Caco-2 (cell line): ENCODE measurements at places on chromosomes 13 and 19. TPM values are rescaled to one million over a fixed set of nuclear protein-coding genes. Genes with fewer than 3 reads are reported as not detected.

PODNL1 gene
- total RNA-seq, result 0.72 TPM in 1 of 2 replicates, not detected in the other

NLRP5 gene
- total RNA-seq, result not detected in 2 replicates

ZNF723 gene
- not detected in 2 replicates for total RNA-seq

- no peak for DNase-seq
Observed at GRCh38 chr19:3807131-3807480, 20.9 kb upstream of the MATK start.

DNA sequence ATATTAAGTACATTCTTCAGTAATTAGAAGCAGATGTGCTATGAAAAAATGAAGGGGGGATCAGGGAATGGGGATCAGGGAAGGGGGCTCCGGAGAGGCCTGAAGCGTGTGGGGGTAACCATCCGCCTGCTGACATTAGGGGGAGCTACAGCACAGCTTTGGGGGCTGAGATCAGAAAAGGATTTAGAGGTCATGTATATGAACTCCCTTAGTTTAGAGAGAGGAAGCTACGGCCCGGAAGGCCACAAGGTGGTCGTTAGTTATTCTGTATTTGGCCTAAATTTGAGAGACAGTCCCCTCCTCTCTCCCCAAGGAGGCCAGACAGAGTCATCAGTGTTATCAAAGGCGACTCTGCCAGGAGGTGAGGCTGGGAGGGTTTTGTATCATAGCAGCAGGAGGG lies 99.0 kb downstream of the TM9SF2 start:
- peak; percentile 22 for DNase-seq

- DNase-seq, result no peak
Observed at GRCh38 chr13:22162889-22163288, 492.0 kb downstream of the FGF9 start.

GRCh38 chr19:532561-533363 lies 1.2 kb downstream of the CDC34 start:
- DNase-seq, result peak; percentile 59

- DNase-seq, result no peak
Observed at GRCh38 chr19:48466561-48467325, 2.4 kb upstream of the CYTH2 start.
